CD8-positive, alpha-beta memory T cell (primary cell): ENCODE measurements at places on chromosomes 7 and 10.

- DNase-seq, result no peak
- H3K27me3 ChIP-seq, result no peaks in the 10 kb centered on the region
- no peaks in the 10 kb centered on the region for H3K4me1 ChIP-seq
- no peaks in the 10 kb centered on the region for H3K36me3 ChIP-seq
- no peak overlapping the region for H3K27ac ChIP-seq
- no peak overlapping the region for H3K4me3 ChIP-seq
Observed at GRCh38 chr7:102966465-102966864, 53.7 kb downstream of the LRRC17 start.

GRCh38 chr7:125391921-125392320 is 462.3 kb upstream of the POT1 start:
- no peaks in the 10 kb centered on the region for H3K4me1 ChIP-seq
- H3K27me3 ChIP-seq, result no peaks in the 10 kb centered on the region
- no peak overlapping the region for H3K27ac ChIP-seq
- DNase-seq, result no peak
- no peak overlapping the region for H3K4me3 ChIP-seq
- H3K36me3 ChIP-seq, result no peaks in the 10 kb centered on the region

GRCh38 chr10:125156739-125157480 is 3.5 kb downstream of the CTBP2 start:
- H3K27ac ChIP-seq, result peak overlapping the region; percentile 32
- peaks cover 5% of the 10 kb centered on the region for H3K4me1 ChIP-seq
- H3K4me3 ChIP-seq, result no peak overlapping the region

DNA sequence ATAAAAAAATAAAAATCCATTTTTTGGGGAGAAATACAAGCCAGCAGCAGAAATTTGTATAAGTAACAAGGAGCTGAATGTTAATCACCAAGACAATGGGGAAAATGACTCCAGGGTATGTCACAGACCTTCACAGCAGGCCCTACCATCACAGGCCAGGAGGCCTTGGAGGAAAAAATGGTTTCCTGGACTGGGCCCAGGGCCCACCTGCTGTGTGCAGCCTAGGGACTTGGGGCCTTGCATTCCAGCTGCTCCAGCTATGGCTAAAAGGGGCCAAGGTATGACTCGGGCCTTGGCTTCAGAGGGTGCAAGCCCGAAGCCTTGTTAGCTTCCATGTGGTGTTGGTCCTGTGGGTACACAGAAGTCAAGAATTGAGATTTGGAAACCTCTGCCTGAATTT is 126.3 kb downstream of the DGKB start:
- DNase-seq, result no peak
- no peaks in the 10 kb centered on the region for H3K27me3 ChIP-seq
- H3K27ac ChIP-seq, result no peak overlapping the region
- no peaks in the 10 kb centered on the region for H3K36me3 ChIP-seq
